ENCODE measurements at places on chromosomes 12 and 14. TPM values are rescaled to one million over a fixed set of nuclear protein-coding genes. Genes with fewer than 3 reads are reported as not detected.

The CLEC4D gene
- total RNA-seq = not detected

The MRPL52 gene
- total RNA-seq = 187 TPM

The PKP2 gene
- total RNA-seq = 3.8 TPM

The RASSF9 gene
- total RNA-seq = 0.09 TPM

The ACSM4 gene
- total RNA-seq = not detected

The DCN gene
- total RNA-seq = 3.6 TPM

The ZNF740 gene
- total RNA-seq = 48.6 TPM

The CCDC175 gene
- total RNA-seq = not detected

The CCDC184 gene
- 0.69 TPM for total RNA-seq

The MYF6 gene
- total RNA-seq = not detected

The CTSG gene
- not detected for total RNA-seq

The SDR9C7 gene
- not detected for total RNA-seq

The FOXN4 gene
- not detected for total RNA-seq

The DEGS2 gene
- 0.07 TPM for total RNA-seq

The LRTM2 gene
- not detected for total RNA-seq

The BCL2L14 gene
- total RNA-seq = not detected

The ASPG gene
- total RNA-seq = not detected

The PLCZ1 gene
- not detected for total RNA-seq

The GPRC5A gene
- 0.22 TPM for total RNA-seq

The COX14 gene
- total RNA-seq = 28.7 TPM

The GSC gene
- 5.2 TPM for total RNA-seq

The TMEM30B gene
- total RNA-seq = 0.24 TPM

The TRMT61A gene
- total RNA-seq = 19.3 TPM

The LBHD2 gene
- total RNA-seq = 0.99 TPM

The GDF11 gene
- total RNA-seq = 46.9 TPM

The TAS2R43 gene
- 2.3 TPM for total RNA-seq

Data from A673 (cell line).